GM23338 (cell line): ENCODE measurements at places on chromosomes 2 and 18.

DNA sequence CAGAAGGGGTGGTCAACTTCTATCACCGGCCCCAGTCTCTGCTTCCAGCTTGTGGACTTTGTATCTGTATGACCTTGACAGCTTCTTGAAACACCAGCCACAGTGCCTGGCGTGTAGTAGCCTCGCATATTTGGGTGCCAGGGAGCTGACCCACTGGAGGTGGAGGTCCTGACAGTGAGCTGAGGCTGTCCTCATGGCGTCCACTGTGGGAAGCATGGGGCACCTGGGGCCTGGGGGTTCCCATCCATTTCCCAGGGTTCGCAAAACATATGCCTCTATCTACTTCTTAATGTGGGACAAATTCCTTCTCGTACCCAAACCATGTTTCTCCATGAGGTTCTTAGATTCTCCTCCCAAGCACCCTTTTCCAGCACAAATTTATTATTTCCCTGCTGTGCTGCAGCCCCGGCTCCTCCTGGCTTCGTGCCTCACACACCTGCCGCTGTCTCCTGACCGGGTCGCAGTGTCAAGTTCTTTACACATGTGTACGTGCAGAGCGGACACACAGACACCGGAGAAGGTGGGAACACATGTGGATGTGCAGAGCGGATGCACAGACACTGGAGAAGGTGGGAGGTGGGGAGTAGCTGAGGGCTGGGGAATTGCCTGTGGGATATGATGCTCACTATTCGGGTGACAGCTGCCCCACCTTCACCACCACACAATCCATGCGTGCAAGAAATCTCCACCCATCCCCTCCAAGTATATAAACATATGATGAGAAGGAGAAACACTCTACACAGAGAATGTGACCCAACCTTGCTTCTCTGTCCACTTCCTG is 23.4 kb downstream of the TMEM18 start:
- no peak overlapping the region for H3K4me3 ChIP-seq
- no peak overlapping the region for H3K27ac ChIP-seq
- H3K4me1 ChIP-seq: no peaks in the 10 kb centered on the region

DNA sequence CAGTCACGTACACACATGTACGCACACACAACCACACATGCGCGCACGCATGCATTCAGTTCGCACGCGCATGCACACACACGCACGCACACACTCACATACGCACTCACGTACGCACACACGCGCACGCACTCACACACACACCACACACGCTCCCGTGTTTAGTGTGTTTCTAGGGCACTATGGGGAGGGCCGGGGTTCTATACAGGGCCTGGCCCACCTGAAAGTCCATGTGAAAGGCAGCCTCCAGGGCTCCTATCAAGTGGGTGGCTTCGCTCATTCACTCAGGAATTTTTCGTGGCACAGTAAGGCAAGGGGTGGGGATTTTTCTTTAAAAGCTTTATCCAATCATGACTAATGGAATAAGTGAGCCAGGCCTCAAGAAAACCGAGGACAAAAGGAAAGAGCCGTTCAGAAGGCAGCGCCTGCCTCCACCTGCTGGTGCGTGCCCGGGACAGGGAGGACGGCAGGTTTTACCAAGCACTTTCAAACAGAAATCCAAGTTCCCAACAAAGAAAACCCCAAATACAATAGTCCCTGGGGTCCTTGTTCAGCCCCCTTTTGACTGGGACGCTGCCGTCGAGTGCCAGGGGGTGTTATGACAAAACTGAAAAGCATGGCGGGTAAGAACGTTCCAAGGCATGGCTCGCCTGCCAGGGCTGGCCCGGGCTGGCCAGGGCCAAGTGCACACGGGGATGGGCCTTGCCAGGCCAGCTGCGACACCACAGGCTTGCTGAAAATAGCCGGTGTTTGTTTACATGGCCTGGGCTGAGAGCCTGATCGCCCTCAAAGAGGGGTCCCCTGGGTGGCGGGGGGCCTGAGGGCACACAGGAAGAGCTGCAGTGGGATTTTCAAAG is 110.0 kb downstream of the HDAC4 start:
- DNase-seq: peak; percentile 36
- H3K27me3 ChIP-seq: no peaks in the 10 kb centered on the region

GRCh38 chr2:220219371-220219770 is 591.9 kb downstream of the SLC4A3 start:
- H3K27me3 ChIP-seq: no peaks in the 10 kb centered on the region
- H3K4me1 ChIP-seq: peaks cover 9% of the 10 kb centered on the region; the same call in 1 of the 2 replicates
- no peak overlapping the region for H3K27ac ChIP-seq
- no peak overlapping the region for H3K4me3 ChIP-seq
- no peaks in the 10 kb centered on the region for H3K36me3 ChIP-seq

DNA sequence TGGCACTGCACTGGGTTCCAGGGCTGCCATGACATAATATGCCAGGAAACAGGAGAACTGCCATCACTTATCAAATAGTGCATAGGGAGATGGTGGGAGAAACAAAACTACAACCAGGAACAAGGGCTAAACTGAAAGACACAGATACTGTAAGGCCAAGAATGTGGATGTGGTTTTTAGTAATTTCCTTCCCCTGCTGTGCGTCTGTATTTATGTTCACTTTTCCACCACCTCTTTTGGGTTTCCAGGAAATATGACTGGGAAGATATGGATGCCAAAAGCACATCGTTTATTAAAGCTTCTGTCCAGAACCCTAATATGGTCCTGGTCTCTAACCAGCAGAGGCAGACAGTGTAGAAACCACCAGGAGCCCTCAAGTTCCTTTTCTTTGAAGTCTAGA is 759.7 kb upstream of the FANCL start:
- H3K4me1 ChIP-seq: peaks cover 9% of the 10 kb centered on the region; the same call in 1 of the 2 replicates
- DNase-seq: no peak
- no peak overlapping the region for H3K4me3 ChIP-seq

DNA sequence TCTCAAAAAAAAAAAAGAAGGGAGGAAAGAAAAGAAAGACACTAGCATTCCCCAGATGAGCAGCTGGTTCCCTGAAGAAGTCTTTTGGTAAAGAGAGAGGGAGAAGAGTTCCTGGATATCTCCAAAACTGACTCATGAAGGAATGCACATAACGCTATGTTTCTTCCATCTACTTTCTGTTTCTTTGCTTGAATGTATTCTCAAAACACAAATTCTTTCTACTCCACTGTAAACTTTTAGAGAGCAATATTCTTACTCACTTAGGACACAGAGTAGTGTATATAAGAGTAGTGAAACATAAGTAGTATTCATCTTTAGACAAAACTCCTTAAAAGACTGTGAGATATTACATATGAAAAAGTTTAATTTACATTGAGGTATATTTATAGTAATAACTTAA is 64.2 kb downstream of the TRIP12 start:
- no peaks in the 10 kb centered on the region for H3K4me1 ChIP-seq
- no peaks in the 10 kb centered on the region for H3K27me3 ChIP-seq
- no peaks in the 10 kb centered on the region for H3K36me3 ChIP-seq
- H3K4me3 ChIP-seq: no peak overlapping the region

DNA sequence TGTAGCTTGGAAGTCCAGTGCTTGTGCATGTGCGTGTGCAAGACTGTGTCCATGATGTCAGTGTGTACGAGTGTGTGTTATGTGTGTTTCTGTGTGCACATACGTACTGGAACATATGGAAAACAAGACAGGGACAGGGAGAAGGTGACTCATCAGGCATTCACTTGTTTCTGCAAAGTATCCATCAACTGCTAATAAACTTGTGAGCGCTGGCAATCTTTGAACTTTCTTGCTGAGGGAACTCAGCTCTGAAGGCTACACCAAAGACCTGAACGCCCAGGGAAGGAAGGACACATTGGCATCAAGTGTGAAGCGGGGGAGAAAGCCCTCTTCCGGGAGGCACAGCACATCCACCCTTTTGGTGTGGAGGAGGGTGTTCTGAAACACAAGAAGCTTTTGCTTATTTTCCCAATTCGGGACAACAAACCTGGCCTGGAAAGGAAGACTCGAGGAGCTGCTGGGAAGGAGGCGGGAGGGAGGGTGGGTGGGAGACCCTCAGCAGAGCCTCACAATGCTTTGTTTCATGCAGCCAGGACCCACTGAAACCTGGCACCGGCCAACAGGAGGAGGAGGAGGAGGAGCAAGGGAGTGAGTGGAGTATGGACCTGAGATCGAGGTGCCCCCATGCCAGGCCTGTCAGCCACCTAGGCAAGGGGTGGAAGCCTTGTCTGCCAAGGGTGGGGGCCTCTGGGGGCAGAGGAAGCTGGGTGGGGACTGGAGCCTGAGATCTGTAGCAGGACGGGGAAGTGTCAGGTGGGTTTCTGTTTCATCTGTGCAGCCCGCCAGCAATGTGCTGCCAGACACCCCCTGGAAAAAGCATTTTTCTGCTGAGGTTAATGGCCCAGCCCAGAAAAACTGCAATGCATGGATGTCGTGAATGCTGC is 26.8 kb downstream of the SMAD7 start:
- no peak overlapping the region for H3K4me3 ChIP-seq
- H3K36me3 ChIP-seq: no peaks in the 10 kb centered on the region
- no peak for DNase-seq
- H3K27ac ChIP-seq: no peak overlapping the region
- no peaks in the 10 kb centered on the region for H3K27me3 ChIP-seq

DNA sequence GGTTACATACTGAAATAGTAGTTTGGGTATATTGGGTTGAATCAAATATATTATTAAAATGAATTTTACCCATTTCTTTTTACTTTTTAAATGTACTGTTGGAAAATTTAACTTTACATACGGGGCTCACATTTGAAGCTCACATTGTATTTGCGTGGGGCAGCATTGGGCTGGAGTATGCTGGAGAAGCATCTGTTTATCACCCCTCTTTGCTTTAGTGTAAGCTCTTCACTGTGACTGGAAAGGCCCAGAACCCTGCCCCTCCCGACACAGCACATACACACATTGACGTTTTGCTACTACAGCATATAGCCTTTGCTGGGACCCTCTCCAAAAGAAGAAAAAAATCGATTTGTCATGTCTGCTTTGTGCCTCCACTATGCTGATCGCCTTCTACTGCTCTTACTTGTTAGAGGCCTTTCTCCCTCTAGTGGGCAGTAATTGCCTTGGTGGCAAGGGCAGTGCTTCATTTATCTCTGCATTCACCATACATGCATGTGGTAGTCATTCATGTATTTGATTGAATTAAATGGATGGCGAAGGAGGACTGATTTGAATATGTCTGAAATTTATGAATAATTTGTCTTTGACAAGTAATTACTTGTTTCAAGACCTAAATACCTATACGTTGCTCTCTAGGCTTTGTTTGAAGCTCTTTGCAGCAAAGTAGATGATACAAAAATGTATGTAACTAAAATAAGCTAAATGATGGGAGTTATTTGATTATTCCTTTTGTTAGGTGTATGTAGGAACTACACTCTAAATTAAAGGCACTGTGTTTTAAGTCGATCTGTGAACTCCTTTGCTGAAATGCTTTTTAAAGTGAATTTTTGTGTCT is 37.4 kb downstream of the VAPA start:
- peak; percentile 83 for DNase-seq
- H3K27me3 ChIP-seq: no peaks in the 10 kb centered on the region
- no peak overlapping the region for H3K27ac ChIP-seq
- H3K4me3 ChIP-seq: no peak overlapping the region
